Cardiac fibroblast (primary cell): ENCODE measurements at places on chromosomes 1 and 21.

DNA sequence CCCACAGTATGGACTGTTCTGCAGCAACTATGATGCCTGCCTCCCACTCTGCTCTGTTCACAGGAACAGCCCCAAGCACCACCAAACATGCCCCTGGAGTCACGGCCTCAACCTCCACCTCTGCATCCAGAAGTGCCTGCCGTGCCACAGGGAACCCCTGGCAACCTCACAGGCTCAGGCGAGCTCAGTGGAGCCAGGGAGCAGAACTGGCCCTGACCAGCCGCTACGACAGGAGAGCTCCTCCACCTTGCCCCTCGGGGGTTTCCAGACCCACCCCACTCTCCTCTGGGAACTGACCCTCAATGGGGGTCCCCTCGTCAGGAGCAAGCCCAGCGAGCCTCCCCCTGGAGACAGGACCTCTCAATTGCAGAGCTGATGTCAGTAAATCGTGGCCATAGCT, 13.0 kb downstream of the MRAP start:
- no peak for DNase-seq

DNA sequence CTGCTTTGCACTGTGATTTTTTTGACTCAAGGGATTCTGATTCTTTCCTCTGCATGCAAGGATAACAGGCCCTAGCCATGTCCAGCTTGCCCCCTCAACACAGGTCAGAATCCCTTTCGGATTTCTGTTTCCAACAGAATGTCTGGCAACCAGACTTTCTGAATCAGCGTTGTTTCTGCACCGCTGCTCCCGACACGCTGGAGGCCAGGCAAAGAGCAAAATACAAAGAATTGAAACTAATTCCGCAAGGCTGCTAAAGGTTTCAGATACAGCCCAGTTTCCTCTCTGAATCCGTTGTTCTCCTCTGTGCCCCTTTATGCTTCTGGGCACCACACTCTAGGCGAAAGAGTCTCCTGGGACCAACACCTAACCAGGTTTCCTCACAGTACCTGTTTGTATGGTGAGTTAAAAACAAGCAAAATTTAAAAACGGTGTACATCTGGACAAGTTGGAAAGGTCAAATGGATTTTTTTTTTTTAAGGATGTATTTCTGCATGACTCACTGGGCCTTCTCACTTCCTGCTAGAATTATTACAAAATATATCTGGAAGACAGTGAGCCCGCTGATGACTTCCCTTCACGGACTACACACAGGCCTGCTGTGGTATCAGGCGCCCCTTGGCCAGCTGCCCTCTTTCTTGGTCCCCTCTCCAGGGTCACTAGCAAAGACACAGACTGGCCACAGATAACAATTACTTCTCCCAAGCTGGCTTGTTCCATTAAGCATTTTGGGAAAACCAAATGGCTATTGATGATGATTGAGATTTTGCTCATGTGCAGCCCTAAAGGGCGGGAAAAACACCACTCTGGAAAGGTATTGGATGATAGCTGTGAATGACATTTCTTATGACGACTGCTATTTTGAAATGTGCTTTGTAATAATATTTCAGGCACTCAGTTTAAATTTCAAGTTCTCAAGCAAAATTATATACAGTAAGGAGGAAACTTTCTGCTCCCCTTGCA, 118.3 kb downstream of the TGFB2 start:
- DNase-seq: peak; percentile 91

GRCh38 chr1:217681806-217682205, 50.7 kb downstream of the SPATA17 start:
- no peak for DNase-seq

DNA sequence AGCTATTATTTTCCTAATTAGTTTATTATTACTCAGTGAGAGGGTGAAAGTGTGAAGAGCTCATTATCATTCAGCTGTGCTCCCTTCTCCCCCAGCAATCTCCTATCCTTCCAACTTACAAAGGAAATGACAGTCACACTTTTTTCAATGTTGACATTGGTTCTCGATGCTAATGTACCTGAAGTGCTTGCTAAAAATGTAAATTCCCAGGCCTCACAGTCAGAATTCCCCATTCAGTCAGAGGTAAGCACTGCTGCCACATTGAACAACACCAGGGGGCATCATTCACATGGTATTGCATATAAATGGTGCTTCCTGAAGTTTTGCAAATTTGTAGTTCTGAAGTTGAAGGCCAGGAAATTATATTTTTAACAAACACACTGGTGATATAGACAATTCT, 132.7 kb upstream of the FOXD3 start:
- DNase-seq: no peak

DNA sequence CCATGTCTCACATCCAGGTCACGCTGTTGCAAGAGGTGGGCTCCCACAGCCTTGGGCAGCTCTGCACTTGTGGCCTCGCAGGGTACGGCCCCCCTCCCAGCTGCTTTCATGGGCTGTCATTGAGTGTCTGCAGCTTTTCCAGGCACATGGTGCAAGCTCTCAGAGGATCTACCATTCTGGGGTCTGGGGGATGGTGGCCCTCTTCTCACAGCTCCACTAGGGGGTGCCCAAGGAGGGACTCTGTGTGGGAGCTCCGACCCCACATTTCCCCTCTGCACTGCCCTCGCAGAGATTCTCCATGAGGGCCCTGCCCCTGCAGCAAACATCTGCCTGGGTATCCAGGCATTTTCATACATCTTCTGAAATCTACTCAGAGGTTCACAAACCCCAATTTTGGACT, 219.4 kb downstream of the LRRC7 start:
- DNase-seq: no peak

DNA sequence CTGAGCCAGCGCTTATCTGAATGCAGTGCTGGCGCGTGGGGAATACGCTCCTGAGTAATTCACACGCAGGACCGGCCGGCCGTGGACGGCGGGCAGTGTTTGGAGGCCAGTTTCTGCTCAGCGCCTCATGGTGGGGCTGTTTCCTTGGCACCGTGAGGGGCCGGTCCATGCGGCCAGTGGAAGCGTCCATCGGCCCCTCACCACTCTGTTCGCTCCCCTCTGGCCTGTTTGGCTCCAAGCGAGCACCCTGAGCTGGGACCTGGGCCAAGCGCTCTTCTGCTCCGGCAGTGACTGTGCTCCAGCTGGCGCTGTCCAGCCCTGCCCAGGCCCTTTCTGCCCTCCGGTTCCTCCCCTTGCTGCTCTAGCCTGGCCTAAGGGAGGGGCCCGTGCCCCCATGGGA, 16.3 kb upstream of the PLCH2 start:
- DNase-seq: peak; percentile 44

- peak; percentile 79 for DNase-seq
These were observed 164.4 kb upstream of the PALMD start for GRCh38 chr1:99481391-99481996.

- no peak for DNase-seq
These were observed 63.8 kb upstream of the PRDX6 start for GRCh38 chr1:173413271-173413707.

- peak; percentile 21 for DNase-seq
These were observed 73.6 kb upstream of the LRRC8B start for GRCh38 chr1:89451011-89451410.

GRCh38 chr1:71979882-71980281, 302.5 kb downstream of the NEGR1 start:
- DNase-seq: no peak

- no peak for DNase-seq
These were observed 225.5 kb upstream of the ADAMTS5 start for GRCh38 chr21:27192281-27192949.

- no peak for DNase-seq
These were observed 811 bp downstream of the KRTAP12-1 start for GRCh38 chr21:44681152-44681551.

DNA sequence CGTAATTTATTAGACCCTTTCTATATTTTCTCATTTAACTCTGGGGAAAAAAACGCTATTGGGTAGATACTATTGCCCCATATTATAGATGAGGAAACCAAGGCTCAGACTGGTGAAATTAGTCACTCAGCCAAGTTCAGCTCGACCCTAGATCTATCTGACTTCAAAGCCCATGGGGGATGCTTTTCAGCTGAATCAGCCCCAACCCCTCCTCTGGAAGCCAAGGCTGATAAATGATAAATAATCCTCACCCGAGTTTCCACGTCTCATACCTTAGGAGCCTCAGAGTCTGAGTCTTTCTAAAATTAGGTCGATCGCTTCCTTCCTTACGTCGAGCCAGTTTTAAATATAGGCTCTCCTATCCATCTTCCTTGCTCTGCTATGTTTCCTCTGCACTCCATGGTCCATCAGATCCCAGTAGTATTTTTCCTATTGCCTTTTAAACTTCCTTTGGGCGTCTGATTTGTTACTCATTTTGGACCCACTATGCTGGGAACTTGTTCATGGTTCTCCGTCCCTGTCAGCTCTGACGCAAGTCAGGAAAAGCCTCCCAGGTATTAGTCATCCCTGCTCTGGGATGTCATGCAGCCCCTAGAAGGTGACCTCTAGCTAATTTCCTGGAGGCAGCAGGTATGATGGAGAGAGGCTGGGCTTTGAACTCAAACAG, 122.8 kb downstream of the PLPP3 start:
- DNase-seq: peak; percentile 60

DNA sequence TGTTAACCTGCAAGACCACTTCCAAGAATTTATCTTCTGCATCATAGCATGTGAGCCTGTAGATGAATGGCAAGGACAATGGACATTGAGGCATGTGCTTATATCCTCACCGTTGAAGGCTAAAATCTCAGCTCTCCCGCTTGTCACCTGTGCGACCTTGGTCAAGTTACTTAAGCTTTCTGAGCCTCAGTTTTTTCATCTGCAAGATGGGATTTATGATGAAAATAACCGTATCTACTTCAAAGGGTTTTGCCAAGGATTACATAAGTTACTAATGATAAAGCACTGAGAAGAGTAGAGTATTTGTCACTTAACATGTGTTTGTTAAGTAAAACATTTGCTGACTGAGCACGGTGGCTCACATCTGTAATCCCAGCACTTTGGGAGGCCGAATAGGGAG, 14.9 kb downstream of the RAP1GAP start:
- DNase-seq: no peak

GRCh38 chr1:229159668-229160544, 111.0 kb upstream of the RAB4A start:
- DNase-seq: no peak

GRCh38 chr21:17610911-17611310, 1.8 kb downstream of the BTG3 start:
- peak; percentile 32 for DNase-seq

- DNase-seq: no peak
These were observed 80.6 kb downstream of the LBR start for GRCh38 chr1:225347123-225347683.

DNA sequence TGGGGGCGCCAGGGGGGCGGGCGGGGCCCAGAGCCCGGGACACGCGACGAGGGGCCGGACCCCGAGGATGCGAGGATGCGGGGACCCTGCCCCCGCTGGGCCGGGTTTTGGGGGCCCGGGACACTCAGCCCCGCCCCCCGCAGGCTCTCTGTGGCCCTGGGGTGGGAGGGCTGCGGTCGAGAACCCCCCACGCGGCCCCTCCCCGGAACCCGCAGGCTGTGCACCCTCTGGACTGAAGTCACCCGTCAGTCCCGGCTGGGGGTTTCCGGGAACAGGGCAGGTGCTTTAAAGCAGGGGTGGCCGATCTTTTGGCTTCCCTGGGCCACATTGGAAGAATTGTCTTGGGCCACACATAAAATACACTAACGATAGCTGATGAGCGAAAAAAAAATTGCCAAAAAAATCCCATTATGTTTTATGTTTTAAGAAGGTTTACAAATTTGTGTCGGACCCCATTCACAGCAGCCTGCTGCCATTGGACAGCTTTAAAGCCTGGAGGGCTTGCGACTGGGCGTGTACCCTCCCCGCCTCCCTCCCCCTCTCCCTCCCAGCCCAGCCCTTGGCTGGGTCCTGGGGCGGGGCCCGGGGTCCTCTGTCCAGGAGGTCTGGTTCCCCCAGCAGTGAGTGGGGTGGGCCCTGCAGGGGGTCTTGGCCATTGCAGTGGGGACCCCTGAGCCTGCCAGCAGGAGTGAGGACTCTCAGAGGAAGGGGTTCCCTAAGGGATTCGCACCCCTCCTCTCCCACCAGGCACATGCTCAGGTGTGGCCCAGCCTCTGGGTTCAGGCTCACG, 21.6 kb upstream of the C1orf159 start:
- no peak for DNase-seq

- no peak for DNase-seq
These were observed at the start of gene RGS8 for GRCh38 chr1:182684116-182684828. TSS of gene RGS8 (minus strand) at chr1:182684587. CDS start at chr1:182669649, 14,938 bp downstream.

GRCh38 chr21:46220275-46220810, 8.2 kb downstream of the LSS start:
- DNase-seq: no peak

DNA sequence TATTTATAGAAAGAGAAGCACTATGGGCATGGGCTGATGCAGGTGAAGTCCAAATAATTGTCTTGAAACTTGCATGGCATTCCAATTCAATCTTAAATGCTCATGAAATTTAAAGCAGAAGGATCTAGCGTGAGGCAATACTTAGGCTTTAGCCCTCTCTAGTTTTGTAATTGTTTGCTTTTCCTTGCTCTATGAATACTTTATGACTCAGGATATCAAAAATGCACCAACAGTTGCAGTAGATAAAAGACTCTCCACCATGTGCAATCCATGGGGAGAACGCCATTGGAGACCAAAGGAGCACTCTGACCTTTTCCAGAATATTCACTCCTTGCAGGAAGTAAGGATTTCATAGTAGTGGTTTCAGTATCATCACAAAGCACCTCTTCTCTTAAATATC, 436.4 kb downstream of the LRRIQ3 start:
- no peak for DNase-seq

GRCh38 chr1:160264795-160265307, 2.5 kb upstream of the DCAF8 start:
- DNase-seq: no peak

DNA sequence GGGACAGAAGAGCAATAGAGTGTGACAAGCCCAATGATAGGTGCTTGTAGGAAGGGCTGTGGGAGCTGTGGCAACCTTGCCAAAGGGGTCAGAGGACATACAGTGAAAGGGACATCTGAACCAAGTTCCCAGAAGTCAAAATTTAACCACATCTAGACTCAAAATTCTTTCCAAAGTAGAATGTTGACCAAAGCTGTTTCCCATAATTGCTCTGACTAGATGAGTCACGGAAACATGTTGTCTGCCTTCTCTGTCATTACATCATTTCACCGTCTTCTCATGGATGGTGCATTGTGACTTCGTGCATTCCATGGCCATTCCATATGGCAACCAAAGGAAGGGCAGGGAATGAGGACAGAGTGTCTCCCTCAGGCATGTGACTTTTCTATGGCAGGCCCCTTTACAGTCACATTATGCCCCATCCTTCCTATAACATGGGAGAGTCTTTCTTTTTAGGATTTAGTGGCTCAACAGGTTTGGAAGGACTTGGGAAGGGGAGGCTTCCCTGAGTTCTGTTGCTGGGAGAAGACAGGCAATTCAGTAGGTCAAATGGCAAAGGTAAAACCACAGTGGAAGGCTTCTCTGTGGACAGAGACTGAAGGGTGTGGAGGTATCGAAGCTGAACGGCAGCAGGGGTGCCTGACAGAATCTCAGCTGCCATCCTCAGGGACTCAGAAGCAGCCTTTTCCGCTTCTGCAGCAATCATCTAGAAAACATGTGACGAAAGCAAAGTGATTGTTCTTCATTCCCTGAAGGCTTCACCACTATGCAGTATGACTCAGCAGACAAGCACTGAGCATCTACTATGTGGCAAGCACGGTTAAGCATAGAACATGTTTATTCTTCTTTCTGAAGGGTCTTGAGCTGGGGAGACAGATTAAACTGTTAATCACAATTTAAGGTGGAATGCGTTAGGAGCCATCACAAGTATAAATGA, 24.7 kb downstream of the NPHS2 start:
- peak; percentile 83 for DNase-seq
